ENCODE measurements at places on chromosomes 11 and 22. TPM values are rescaled to one million over a fixed set of nuclear protein-coding genes. Genes with fewer than 3 reads are reported as not detected.

The PARVG gene
- not detected for total RNA-seq

The IL10RA gene
- total RNA-seq: 0.07 TPM

The CDHR5 gene
- total RNA-seq: 0.02 TPM

The MOGAT2 gene
- total RNA-seq: 0.05 TPM

The SLC22A9 gene
- not detected for total RNA-seq

The SAA1 gene
- 0.24 TPM for total RNA-seq

The KCNC1 gene
- 0.06 TPM for total RNA-seq

The OSM gene
- not detected for total RNA-seq

The MMP13 gene
- not detected for total RNA-seq
